ENCODE measurements at places on chromosomes 5 and 9.

DNA sequence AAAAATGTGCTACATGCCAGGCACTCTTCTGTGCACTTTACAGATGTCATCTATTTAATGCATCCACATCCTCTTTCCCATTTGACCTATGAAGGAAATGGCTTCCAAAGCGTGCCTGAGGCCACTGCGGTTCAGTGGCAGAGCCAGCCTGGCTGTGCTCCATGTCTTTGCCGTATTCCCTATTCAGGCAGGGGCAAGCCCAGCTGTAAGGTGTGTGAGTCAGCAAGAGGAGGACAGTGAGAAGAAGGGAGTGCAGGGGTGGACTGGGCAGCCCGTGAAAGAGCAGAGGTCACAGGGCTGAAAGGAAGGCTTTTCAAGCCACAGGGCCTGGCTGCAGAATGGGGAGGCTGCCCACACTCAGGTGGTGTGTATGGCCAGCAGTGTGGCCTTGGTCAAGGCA, 91.7 kb downstream of the HRH2 start:
- DNase-seq: no peak

- no peak for DNase-seq
Measured at GRCh38 chr9:78453450-78453849, 156.5 kb downstream of the PSAT1 start.

- no peak for DNase-seq
Measured at GRCh38 chr9:114300846-114301797, 21.8 kb upstream of the ORM1 start.

DNA sequence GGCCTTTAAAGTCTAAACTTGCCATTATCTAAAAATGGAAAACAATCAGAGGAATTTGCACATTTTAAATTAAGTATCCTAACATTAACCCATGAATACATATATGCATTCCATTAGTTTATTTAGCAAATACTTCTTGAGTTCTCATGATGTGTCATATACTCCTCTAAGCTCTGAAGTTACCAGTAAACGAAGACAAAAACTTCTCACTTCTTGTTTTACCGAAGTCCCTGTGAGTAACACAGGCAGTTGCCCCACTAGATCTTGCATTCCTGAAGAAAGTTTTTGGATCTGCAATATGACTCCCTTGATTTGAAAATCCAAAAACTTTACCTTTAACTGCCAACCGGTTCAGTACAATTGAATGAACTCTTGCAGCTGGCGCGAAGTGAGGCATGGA, 439.0 kb upstream of the MPDZ start:
- DNase-seq: no peak

GRCh38 chr9:115513148-115513547, 395.2 kb upstream of the TNC start:
- no peak for DNase-seq

DNA sequence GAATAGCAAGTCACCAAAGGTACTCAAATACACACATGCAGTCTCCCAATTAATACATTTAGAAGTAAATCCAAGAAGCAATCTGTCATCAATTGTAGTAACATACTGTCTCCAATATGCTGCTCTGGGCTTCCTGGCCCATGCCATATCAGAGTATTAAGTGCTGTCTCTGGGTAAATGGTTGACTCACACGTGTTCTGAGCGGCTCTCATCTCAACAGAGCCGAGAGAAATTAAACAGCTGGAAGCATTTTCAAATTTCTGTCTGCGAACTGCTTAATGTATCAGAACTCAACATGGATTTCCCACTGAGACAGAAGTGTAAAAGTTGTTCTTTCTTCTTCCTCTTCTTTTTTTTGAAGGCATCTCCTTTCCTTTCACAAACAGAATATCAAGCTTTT, 247.3 kb upstream of the TAS2R1 start:
- no peak for DNase-seq

- DNase-seq: no peak
Measured at GRCh38 chr5:78512435-78512834, 136.1 kb downstream of the LHFPL2 start.

GRCh38 chr5:167633931-167634341, 657.5 kb upstream of the WWC1 start:
- DNase-seq: no peak

DNA sequence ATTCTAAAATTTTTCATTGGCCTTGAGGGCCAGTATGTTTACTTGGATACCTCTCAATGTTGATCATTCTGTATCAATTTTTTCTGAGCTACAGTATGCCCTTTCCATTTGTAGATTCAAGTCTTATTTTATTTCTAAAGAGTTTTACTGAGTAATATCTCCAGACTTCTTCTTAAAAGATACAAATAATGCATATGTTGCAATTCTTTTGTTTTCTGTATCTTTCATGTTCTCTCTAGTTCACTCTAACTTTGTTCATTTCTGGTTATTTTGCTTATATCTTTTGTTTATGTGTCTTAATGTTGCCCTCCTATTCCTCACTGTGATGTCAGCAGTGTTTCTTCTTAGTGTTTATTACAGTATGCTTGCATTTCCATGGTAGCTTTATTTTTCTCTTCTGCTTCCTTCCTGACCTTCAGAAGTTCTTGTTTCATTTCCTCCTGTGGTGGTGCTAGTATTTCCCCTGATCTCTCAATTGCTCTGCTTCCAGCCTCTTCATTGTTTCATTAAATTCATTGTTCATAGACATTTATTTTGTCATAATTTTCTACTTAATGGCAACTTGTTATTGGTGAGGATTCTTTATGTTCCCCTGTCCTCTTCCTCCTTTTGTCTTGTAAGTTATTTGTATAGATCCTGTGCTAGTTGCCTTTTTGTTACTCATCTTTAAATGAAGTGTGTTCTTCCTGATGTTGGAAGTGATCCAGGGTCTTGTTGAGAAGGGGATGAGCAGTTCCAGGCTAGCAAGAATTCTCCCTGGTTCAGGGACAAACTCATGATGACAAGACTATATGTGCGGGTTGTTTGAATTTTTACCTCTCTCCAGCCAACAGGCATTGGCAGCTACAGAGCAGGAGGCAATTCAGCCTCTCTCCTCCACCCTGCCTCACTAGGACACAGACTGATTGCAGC, 160.8 kb downstream of the DEPDC1B start:
- DNase-seq: no peak

DNA sequence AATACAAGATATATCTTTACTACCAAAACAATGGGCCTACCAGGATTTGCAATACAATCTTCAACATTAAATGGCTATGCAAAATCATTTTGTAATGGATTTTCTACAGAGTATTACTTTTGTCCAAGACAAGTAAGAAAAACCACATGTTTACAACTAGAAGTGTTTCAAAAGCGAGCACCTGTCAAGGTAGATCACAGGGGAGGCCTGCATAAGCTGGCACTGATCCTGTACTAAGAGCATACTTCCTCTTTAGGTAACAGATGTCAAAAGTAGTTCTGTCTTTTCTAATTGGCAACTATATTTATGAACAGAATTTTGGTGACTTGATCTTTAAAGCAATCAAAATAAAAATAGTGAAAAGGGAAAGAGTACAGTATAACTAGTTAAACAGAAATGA, 249.0 kb downstream of the MLLT3 start:
- no peak for DNase-seq

DNA sequence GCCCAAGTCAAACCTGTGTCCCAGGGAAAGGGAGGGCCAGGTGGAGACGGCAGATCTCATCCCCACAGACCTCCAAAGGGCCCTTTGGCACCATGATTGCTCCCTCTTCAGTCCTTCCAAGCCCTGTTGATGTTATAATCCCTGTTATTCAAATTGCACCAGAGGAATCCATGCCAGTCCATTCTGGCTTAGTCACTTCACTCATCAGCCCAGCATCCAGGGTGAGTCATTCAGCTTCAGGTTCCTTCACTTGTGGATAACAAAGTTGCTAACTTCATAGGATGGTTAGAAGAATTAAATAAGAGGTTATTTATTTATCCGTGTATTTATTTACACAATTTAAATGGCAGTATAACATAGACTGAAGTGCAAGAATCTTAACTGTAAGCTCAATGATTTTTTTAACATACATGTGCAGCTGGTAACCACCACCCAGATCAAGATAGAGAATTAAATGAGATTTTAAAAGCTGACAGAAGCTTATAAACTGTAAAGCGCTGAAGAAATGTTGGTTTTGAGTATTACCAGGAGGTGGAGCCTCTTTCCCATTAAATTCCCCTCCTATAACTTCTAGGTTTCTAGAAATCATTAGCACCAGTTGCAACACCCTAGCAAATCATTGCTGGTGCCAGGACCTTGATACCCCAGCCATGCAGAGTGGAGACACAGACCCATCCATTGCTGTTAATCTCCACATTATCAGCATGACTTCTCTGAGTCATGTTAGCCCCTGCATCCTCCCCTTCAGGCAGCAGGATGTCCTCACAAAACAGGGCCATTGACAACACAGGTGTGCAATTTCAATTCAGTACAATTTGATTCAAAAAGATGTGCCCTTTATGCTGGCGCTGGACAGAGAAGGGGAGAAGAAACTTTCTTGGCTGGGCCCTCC, 77.4 kb downstream of the SEC61B start:
- DNase-seq: no peak

- DNase-seq: no peak
Measured at GRCh38 chr5:34822956-34823715, 15.8 kb upstream of the TTC23L start.

- DNase-seq: no peak
Measured at GRCh38 chr9:124122321-124122720, 110.8 kb downstream of the LHX2 start.

- no peak for DNase-seq
Measured at GRCh38 chr5:123561230-123561629, 49.3 kb downstream of the CSNK1G3 start.

DNA sequence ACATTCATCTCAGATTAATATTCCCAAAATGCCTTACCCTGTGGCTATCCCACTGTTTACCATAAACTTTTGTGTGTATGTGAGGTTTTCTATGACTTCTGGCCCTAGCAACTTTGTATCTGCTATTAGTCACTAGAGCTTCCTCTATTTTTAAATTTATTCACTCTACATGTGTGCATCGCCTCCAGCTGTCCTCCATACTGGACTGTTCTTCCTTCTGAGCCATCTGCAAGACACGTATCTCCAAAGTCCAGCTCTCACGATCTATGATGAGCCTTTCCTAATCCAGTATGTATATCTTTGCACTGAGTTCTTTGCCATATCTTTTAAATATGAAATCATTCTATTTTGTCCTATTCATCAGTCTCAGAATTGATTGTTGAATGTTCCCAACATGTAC, 1.7 kb upstream of the GNG10 start:
- no peak for DNase-seq

DNA sequence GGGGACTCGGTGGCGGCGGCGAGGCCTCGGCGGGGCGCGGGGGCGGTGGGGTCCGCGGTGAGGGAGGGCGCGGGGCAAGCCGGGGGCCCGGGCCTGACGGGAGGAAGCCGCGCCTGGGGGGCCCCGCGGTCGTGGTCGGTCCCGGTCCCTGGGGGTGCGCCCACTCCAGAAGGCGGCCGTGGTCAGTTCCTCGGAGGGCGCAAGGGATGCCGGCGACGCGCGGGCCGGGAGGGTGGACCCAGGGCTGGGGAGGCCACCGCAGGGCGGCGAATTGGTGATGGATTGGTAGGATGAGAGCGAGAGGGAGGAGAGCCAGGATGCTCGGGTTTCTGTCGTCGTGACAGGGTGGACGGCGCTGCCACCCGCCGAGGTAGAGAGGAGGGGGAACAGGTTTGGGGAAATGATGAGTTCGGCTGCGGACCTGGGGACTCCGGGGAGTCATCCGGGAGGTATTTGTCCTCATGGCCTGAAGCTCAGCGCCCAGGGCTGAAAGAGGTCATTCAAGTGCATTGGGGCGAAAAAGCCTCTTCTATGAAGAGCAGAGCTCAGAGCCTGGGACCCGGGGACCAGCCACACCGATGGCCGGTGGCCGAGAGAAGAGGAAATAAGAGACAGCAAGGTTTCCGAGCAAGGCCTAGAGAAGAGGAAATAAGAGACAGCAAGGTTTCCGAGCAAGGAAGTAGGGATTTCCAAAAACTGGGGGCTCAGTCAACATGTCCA, 557 bp downstream of the GNG10 start:
- DNase-seq: no peak

DNA sequence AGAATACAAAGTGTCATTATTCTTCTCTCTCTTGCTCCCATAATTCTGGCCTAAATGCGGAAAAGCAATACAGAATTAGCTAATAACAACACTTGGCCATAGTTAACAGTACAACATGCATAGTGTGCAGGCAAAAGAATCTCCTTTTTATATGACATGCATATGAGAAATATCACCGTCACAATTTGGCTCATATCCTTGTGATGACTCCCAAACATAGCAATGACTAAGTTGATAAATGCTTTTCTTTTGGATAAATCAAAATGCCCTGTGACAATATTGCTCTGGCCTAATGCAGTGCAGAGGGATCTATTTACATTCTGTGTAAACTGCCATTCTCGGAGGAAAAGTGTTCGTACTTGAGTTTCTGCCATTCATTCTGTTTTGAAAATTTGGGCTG, 121.9 kb upstream of the GHR start:
- DNase-seq: no peak

- no peak for DNase-seq
Measured at GRCh38 chr5:116420540-116420939, 154.1 kb downstream of the SEMA6A start.

GRCh38 chr9:126292736-126293521, 33.7 kb upstream of the MVB12B start:
- no peak for DNase-seq

GRCh38 chr9:86491468-86492266, 137.5 kb upstream of the TUT7 start:
- no peak for DNase-seq

- no peak for DNase-seq
Measured at GRCh38 chr5:158056130-158056825, 197.3 kb upstream of the CLINT1 start.

- no peak for DNase-seq
Measured at GRCh38 chr9:98234245-98234825, 21.1 kb downstream of the TBC1D2 start.

GRCh38 chr5:179344431-179345182, 654 bp downstream of the ADAMTS2 start:
- no peak for DNase-seq

DNA sequence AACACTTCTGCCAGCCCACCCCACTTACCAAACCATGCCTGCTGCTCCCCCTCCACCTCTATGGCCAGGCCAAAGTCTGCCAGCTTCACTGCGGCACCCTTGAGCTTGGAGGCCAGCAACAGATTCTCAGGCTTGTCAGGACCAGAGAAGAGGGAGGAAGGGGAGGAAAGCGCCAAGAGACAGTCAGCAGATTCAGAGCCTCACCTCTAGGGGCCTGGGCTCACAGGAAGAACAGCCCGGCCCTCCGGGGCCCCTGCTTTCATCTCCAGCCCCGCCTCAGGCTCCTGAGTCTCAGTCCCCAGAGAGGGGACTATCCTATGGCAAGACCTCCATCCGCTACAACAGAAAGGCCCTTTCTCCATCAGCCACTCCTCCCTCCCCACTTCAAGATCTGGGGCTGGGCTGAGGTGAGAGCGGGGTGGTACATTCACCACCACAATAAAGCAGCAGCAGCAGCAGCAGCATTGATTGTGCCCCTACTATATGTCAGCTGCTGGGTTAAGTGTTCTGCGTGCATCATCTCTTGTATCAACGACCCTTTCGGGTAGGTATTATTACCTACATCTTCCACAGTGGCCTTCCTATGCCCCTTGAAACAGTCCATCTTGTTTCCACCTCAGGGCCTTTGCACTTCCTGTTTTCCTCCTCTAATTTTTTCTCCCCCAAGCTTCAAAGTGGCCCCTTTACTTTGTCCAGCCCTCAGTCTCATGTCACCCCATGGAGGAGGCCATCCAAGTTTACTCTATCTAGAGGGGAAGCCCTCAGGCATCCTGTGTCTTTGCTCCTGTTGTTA, 36.0 kb downstream of the CAMK2A start:
- no peak for DNase-seq
